ENCODE measurements at places on chromosomes 7 and 10. TPM values are rescaled to one million over a fixed set of nuclear protein-coding genes. Genes with fewer than 3 reads are reported as not detected.

RPEL1 gene
- 0.13 TPM for total RNA-seq

CAV2 gene
- total RNA-seq = not detected

SUN3 gene
- total RNA-seq = not detected

C7orf33 gene
- total RNA-seq = not detected

C10orf90 gene
- not detected for total RNA-seq

COL26A1 gene
- total RNA-seq = not detected

SPDYE2B gene
- 0.15 TPM for total RNA-seq

PLEKHS1 gene
- total RNA-seq = not detected

OR2A42 gene
- not detected for total RNA-seq

NME8 gene
- not detected for total RNA-seq

KIF20B gene
- total RNA-seq = 83.5 TPM

DNAH11 gene
- 2.1 TPM for total RNA-seq

FAM24B gene
- 11.5 TPM for total RNA-seq

DUSP5 gene
- total RNA-seq = 143 TPM

CPED1 gene
- total RNA-seq = not detected

TRIM50 gene
- not detected for total RNA-seq

SLC39A12 gene
- total RNA-seq = not detected

PPIF gene
- total RNA-seq = 88.4 TPM

GPC2 gene
- total RNA-seq = 3.8 TPM

HOXA2 gene
- total RNA-seq = not detected

CUTC gene
- 28.2 TPM for total RNA-seq

GLI3 gene
- total RNA-seq = not detected

FAM241B gene
- 2.7 TPM for total RNA-seq

DGKB gene
- not detected for total RNA-seq

PPRC1 gene
- 32.5 TPM for total RNA-seq

NPY4R2 gene
- total RNA-seq = not detected

CDC14C gene
- total RNA-seq = not detected

SLC26A3 gene
- total RNA-seq = not detected

KLF14 gene
- not detected for total RNA-seq

FAS gene
- 96.4 TPM for total RNA-seq

SFRP5 gene
- not detected for total RNA-seq

ACSM6 gene
- total RNA-seq = not detected

CYP17A1 gene
- total RNA-seq = not detected

MPP7 gene
- 4.3 TPM for total RNA-seq

ZPBP gene
- total RNA-seq = not detected

All from activated CD4-positive, alpha-beta memory T cell treated with anti-CD3 and anti-CD28 coated beads, Interleukin-2, amount 10 ng/mL, durations not matched to agents 7 days and 5 days (primary cell).